Progenitor cell of endocrine pancreas (in vitro differentiated cells): ENCODE measurements at places on chromosomes 1 and 21. TPM values are rescaled to one million over a fixed set of nuclear protein-coding genes. Genes with fewer than 3 reads are reported as not detected.

The SMCP gene
- total RNA-seq = not detected in 2 replicates

GRCh38 chr1:71666609-71667008 lies 585.8 kb upstream of the ZRANB2 start:
- DNase-seq = no peak

DNA sequence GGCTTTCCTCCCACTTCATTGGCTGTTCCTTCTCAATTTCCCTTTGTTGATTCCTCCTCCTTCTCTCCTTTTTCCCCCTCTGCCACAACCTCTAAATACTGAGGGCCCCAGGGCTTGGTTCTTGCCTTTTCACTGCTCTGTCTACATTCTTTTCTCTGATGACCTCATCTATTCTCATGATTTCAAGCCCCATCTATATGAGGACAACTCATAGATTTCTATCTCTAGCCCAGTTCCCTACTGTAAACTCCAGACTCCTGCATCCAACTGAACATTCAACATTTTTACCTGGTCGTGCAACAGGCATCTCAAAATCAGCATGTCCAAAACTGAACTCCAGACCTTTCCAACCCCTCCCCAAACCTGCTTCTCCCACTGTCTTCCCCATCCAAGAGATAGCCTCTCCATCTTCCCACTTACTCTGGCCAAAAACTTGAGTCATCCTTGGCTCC lies 11.5 kb upstream of the SLC9A1 start:
- no peak for DNase-seq

GRCh38 chr1:181637998-181638397 lies 154.7 kb downstream of the CACNA1E start:
- DNase-seq = no peak

GRCh38 chr1:154729577-154729976 lies 121.6 kb upstream of the ADAR start:
- no peak for DNase-seq

The ESPN gene
- total RNA-seq = 49.5 and 54.0 TPM in 2 replicates

DNA sequence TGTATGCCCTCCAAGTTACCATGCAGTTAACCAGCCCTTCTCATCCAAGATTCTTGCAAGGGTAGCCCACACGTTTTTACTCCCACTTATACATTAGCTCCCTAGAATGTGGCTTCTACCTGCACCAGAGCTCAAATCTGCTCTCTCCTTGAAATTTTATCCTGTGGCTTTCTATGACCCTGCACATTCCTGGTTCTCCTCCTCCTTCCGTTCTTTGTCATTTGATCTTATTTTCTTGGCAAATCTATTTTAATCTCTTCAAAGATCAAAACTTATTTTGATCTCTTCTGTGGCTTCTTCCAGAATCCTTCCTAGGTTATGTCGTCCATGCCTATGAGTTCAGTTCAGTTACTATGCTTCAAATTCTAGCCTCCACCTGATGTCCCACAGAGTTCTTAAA lies 115.6 kb upstream of the GUCA2B start:
- no peak for DNase-seq

GRCh38 chr1:103144681-103145080 lies 36.4 kb upstream of the COL11A1 start:
- no peak for DNase-seq

- DNase-seq = peak; percentile 25
These were observed 992 bp downstream of the TENT5C start for GRCh38 chr1:117606649-117607430.

DNA sequence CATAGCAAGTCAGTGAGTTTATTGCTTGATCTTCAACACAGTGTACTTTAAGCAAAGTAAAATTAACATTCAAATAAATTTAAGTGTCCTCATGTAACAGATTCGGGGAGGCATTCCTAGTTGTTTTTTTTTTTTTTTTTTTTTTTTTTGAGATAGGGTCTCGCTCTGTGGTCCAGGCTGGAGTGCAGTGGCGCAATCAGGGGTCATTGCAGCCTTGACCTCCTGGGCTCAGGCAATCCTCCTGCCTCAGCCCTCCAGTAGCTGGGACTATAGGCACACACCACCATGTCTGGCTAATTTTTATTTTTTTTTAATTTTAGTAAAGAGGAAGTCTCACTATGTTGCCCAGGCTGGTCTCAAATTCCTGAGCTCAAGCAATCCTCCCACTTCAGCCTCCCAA lies 22.8 kb downstream of the OSBPL9 start:
- DNase-seq = no peak

DNA sequence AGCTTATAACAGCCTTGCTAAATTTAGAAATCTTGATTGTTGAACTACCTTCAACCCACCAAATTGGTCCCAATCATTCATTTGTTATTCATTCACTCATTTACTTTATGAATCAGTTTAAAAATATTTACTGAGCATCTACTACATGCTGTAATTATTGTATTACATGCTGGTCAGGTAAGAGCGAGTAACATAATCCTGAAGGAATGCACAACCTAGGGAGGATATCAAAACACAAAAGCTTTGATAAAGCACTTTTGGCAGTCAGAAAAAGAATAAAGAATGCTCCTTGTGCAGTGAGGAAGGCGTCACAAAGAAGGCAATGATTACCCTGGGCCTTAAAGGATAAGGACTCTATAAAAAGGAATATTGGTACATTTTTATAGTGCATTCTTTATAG lies 518.9 kb upstream of the NR5A2 start:
- no peak for DNase-seq

DNA sequence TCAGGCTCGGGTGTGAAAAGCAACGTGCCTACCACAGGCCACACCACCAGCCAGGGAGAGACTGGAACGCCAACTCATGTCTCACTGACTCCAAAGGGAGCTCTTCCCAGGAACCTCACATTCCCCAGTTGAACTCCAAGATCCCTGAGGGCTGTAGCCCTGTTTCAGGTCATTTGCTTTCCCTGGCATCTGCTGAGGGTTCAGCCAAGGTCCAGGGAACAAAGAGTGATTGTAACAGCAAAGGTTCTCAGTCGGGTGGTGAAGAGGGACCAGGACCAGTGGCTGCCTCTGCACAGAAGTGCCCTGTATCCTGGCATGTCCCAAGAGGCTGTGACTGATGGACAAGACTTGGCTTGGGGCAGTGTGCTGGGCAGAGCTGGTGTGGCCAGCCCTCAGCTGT lies 42.8 kb downstream of the GRIK3 start:
- DNase-seq = no peak

The TRNP1 gene
- total RNA-seq = 48.8 and 49.3 TPM in 2 replicates

GRCh38 chr21:30355906-30356305 lies 7.5 kb upstream of the KRTAP23-1 start:
- no peak for DNase-seq

DNA sequence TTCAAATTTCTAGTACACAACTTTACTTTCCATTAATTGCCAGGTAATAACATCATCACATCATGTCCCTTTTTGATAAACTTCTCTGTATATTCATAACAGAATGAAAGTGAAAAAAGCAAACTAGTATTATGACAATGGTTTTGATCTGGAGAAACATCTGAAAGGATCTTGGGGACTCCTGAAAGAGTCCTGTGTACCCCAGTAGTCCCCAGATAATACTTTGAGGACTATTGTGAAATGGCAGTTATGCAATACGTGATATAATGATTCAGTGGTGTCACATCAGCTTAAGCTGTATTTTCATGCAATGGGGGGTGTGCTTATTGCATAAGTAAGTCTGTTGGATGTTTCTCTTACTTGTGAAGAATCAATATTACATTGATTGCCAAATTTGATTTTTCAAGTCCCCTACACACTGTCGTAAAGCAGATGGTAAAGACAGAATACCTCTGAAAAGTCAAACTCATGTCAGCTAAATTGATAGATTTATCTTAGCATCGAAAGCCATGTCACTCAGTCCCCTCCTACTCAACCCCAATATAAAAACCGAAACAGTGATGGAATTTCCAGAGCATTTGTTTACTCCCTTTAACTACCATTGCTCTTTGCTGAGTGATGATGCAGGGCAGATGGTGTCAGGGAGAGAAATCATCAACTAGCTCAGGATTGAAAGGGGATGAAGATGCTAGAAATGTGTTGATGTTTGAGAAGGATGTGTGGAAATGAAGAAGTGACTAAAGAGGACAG lies 146.7 kb upstream of the C1orf105 start:
- DNase-seq = no peak

- no peak for DNase-seq
These were observed 94.8 kb downstream of the OMA1 start for GRCh38 chr1:58451560-58452191.

DNA sequence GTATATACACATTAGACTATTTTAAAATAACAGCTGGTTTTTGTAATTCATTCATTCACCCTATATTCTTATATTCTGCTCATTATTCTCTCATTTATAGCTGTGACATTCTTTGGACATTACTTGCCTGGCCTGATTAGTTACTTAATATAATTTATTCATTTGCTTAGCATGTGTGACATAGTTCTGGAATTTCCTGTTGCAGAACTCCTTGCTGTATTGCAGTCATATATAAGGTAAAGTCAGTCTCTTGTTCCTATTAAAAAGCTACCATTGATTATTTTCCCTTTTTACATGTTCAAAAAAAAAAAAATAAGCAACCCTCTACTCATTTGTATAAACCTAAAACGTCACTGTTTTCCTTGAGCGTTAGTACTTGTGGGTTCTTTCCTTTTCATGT lies 23.9 kb downstream of the GNAT2 start:
- DNase-seq = no peak

- DNase-seq = peak; percentile 27
These were observed 673 bp downstream of the CD46 start for GRCh38 chr1:207752456-207752998.

DNA sequence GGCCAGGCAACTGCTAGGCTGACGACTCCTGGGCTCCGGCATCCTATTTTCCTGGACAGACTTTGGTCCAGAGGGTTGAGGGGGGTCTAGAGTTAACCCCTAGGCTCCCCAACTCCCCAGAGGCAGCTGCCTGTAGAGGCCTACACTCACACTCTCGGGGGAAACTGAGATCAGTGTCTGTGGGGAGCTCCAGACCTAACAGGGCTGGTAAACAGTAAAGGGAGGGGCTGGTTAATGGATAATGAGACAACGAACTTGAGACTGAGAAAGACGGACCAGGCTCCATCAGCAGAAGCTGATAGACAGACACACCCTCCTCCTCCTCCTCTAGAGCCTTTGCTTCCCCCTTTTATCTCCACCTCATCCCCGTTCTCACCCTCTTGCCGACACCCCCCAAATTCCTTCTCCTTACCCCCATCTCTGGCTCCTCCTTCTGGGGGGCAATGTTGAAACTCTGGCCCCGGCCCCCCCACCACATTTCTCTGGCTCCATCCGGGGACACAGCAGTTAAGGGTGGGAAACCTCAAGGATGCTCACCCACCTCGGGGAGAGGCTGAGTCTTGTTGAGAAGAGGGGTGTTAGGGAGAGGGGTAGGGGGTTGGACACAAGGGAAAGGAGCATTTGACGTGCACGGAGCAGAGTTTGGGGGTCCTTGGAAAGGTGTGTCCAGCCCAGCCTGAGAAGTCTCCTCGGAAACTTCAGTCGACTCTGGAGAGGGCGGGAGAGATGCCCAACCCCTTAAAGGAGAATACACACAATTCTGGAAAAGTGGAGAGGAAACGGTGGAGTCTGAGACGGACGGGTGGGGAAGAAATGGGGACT lies at the start of gene MTMR11:
Gene MTMR11, minus strand, starts transcription at position 710 of the 822 bp plus-strand sequence. Its CDS starts 232 bp downstream, at position 478.
- DNase-seq = no peak

GRCh38 chr21:33732038-33732437 lies 89.7 kb downstream of the ITSN1 start:
- no peak for DNase-seq

- no peak for DNase-seq
These were observed 6.3 kb downstream of the AP4B1 start for GRCh38 chr1:113898241-113898814.

DNA sequence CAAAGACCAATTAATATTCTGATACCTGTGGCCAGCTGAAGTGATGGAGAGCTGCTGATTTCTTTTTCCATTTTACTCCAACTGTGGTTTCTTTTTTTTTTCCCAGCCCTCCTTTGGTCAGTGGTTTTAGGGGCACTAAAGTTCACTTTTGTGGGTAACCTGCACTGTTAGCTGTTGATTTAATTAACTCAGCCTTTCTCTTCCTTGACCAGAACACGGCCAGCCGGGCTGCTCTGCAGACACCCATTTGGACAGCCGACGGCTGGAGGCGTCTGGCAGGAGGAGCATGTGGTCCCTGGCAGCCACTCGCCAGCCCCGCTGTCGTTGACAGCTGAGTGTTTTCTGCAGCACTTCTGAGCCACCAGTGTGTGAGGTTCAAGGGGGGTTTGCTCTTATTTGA lies 136.2 kb upstream of the RUNX3 start:
- DNase-seq = no peak

- DNase-seq = no peak
These were observed 33.8 kb downstream of the HS2ST1 start for GRCh38 chr1:86948212-86948611.

- no peak for DNase-seq
These were observed 188.4 kb upstream of the DMRTA2 start for GRCh38 chr1:50611675-50612074.

DNA sequence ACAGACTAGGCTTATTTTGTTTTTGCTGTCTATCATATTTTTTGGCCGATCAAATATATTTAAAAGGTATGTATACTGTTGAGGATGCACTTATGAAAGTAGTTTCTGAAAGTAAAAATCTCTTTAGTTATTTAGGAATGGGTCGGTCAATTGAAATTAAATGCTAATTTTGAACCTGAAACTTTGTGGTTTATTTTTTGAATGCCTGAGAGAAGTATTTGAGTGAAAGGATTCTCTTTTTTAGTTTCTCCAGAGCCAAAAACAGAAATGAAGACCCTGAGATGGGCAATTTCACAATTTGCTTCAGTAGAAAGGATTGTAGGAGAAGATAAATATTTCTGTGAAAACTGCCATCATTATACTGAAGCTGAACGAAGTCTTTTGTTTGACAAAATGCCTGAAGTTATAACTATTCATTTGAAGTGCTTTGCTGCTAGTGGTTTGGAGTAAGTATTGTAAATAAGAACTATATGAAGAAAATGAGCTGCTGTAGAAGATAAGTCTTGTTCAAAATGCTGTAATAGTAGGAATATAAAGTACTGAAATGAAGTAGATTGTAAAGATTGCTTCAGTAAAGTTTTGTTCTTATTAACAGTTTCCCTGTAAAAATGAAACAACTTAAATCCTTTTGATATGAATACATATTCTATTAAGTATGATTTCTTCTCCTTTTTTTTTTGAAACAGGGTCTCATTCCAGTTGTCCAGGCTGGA lies 11.5 kb downstream of the USP1 start:
- no peak for DNase-seq

The CD247 gene
- total RNA-seq = not detected in 2 replicates

The KCNJ9 gene
- total RNA-seq = not detected in 2 replicates

- no peak for DNase-seq
These were observed 241.5 kb downstream of the FOXD2 start for GRCh38 chr1:47679301-47679791.

GRCh38 chr1:110243146-110243545 lies 33.0 kb downstream of the KCNC4 start:
- DNase-seq = no peak

The LIN28A gene
- total RNA-seq = 80.2 and 87.8 TPM in 2 replicates

DNA sequence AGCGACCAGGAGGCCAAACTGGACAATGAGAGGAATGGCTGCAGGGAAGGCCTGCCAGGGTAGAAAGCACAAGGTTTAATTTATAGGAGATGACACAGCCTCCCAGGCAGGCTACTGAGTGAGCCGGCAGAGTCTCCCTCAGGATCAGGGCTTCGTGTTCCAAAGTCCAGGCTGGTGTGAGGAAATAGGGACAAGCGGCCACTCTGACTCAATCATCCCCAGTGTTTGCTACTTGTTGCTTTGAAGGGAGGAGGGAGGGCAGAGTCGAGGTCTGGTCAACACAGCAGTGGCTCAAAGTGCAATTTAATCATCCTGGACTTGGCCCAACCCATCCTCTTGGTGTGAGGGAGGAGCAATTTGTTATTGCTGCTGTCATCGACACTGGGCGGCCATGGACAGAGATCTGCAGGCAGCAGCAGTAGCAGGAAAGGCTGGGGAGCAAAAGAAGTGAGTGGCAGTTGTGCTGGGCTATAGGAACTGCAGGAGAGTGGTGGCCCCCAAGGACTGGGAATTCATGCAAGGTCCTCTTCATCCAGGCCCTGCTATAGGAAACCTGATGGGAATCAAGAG lies 27.5 kb downstream of the TBX15 start:
- DNase-seq = no peak
